GM12891 (cell line): ENCODE measurements at places on chromosomes 5 and 9.

GRCh38 chr5:112682621-112683061 is 55.0 kb upstream of the APC start:
- DNase-seq = no peak

GRCh38 chr9:76451234-76451633 is 7.7 kb upstream of the GCNT1 start:
- DNase-seq = no peak

DNA sequence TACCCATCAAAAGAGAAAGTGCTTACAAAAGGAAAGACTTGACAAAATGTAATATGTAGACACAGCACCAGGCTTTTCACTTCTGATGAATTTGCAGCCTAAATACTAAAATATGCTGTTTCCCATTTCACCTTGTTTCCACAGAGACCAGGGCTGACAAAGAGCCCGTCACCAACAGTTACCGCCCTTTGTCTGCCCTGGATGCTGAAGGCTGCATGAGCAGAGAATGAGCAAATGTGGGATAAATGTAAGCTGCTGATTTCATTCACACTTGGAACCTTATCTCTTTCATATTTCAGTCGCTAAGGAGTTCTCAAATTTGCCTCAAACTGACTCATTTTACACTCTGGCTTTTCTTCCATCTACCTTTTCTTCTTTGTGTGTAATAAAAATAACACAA is 213.9 kb downstream of the TMEM167A start:
- no peak for DNase-seq

DNA sequence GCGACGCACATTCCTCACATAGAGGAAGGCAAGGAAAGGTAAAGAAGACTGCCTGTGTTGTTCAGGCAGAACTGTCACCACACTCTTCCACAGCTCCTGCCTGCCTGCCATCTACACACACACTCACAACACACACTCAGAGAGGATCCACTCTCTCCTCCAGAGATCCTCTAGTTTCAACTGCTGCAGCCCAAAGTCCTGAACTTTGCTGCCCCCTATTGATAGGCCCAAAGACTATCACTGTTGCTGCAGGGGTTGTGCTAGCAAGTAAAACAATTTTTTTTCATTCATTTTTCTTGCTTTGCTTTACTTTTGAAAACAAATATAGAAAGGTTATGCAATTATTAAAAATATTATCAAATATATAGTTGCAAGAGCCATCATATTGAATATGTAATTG is 5.9 kb upstream of the CFAP90 start:
- DNase-seq = no peak

- no peak for DNase-seq
Observed at GRCh38 chr9:119052339-119053030, 316.8 kb downstream of the BRINP1 start.
